Hypothalamus (tissue), 51 donors: ENCODE measurements at places on chromosomes 3 and 15.

DNA sequence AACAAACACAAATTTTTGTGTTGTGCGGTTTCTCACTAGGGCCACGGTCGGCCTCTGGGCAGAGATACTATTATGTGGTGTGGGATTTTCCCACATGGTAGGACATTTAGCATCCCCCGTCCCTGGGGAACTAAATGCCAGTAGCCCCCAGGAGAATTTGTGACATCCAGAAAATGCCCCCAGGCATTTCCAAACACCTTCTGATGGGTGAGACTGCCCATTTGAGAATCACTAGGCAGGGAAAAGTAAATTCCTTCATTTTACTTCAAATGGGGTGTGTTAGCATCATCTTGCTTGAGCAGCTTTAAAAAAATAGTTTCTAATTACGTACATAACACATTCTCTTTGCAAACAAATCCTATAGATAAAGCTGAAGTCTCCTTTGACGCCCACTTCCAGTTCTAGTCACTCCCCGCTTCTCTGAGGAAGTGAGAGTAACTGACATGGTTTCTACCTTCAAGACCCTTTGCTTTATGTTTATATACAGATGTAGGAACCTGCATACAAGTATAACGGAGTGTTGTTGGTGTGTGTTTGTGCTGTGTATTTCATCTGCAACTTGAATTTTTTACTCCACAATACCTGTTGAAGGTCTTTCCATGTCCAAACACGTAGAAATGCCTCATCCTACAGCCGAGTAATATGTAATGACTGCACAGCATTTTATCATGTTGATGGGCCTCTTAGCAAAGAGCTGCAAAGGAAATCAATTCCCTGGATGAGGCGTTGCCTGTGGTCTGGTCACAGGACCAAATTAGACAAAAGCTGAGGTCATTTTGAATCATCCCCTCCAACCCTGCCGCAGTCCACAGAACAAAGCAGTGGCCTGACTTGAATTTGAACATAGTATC lies 31.4 kb upstream of the ZBTB38 start:
- no peak for DNase-seq

GRCh38 chr15:99618941-99619411 lies 53.2 kb downstream of the MEF2A start:
- no peak for DNase-seq

DNA sequence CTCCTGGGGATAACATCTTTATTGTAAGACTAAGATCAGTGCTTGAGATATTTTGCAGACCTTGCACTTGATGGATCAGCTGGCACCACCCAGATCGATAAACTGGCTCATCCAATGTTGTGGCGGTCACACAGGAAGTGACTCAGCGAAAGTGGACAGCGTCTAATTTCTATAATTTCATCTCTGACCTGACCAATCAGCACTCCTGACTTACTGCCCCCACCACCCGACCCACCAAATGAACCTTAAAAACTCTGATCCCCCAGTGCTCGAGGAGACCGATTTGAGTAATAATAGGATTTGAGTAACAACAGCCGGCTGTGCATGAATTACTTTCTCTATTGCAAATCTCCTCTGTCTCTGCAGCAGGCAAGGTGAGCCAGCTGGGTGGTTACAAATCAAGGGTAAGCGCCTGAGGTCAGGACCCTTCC lies 62.7 kb upstream of the RNU6-1 start:
- no peak for DNase-seq

- no peak for DNase-seq
Measured at GRCh38 chr3:21398461-21398860, 352.5 kb downstream of the ZNF385D start.

DNA sequence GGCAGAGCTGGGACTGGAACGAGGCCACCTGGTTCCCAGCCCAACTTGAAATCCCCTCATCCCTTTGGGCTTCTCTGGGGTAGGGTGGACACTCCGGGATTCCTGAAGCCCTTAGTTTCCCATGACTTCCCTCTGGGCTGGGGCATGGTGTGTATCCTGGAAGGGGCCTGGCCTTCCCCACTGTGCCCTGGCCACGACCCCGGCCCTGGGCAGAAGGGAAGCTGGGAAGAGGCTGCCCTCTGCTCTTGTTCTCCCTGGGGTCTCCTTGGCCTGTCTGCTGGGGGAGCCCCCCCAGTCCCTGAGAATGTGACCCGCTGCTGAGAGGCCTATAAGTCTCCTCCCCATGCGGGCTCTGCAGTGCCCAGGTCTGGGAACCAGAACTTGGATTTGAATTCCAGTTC lies 104.9 kb downstream of the LINGO1 start:
- DNase-seq, result no peak

DNA sequence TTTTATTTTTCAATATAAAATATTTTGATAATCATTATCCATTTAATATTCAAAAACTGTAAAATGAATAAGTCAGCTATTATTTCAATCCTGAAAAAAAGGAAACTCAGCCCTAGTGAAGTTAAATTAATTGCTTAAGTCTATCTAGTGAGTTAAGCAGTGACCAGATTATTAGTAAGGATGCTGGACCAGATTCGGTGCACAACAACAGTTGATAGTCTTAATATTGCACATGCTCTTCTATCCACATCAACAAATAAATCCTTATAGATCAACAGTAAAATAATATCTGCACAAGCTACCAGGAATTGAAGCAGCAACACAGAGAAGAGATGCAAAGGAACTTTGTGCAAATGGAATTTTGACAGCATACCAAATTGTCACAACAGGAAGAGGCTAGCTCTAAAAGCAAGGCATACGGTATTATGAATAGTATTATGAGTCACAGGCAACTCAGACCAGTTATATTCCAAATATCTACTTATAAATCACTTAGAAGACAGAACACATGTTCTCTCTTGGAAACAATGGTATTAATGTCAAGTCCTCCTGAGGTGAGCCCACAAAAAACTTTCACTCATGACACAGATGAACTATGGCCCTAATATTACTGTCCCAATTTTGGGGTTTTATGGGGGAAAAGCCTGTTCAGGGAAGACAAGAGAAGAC lies 24.9 kb downstream of the VPS13C start:
- DNase-seq, result no peak

DNA sequence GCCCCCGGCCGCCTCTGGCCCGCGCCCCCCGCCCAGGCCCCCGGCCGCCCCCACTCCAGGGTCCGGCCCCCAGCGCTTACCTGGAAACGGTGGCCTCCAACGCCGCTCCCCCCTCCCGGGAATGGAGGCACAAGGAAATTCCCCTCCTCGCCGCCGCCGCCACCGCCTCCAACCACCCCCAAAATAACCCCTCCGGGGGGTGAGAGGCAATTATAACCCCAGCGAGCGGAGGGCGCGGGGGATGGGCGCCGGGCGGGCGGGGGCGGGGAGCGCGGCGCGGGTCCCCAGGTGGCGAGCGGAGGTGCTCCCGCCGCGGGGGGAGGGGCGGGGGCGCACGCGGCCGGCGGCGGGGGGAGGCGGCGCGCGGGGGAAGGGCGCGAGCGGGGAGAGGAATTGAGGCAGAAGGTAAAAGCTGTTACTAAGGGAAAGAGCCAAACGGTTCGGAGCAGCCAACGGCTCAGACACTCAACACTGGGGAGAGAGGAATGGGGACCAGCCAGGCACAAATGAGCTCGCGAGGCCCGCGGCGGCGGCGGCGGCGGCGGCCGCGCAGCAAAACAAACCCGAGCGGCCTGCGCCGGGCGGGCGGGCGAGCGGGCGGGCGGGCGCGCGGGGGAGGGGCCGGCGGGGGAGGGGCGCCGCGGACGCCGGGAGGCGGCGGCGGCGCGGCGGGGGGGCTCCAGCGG lies at the start of gene TBL1XR1:
Gene TBL1XR1, minus strand, starts transcription at position 442 of the 686 bp plus-strand sequence. CDS start 132,505 bp downstream, outside the sequence.
- DNase-seq, result peak; percentile 71

DNA sequence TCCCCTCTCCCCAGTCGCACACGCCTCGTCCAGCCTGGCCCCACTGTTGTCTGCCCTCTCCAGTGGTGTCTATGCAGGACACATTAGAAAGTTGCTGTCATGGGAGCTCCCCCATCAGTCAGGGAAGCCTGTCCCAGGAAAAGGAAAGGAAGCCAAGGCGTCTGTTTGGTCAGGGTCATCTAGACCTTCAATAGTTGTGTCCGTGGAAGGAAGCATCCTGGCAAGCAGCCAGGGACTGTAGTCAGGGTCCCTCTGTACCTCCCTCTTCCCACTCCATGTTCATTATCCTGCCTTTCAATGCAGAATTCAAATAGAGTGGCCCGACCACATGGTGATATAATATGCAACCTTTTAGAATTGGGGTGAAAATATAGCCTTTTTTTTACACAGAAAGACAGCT lies 60.7 kb upstream of the RAB6B start:
- no peak for DNase-seq

GRCh38 chr15:90816401-90817116 lies 51.8 kb upstream of the FURIN start:
- no peak for DNase-seq

- no peak for DNase-seq
Measured at GRCh38 chr15:47355759-47356158, 361.5 kb upstream of the SEMA6D start.

DNA sequence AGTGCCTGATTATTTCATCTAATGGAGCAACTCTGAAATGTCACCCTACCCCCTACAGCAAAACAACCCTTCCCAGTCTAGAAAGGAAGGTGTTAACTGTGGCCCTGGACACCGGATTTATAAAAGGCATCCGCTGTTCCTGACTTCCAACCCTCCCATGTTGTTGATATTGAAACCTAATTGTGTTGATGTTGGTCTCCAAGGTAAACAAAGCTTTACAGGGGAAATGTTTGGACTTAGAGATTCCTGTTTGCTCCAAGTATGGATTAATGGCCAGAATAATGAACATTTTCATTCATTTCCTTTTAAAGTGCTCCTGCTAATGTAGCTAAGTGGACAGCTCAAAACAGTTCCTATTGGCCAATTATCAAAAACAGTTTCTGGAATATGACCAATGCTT lies 19.4 kb upstream of the LMCD1 start:
- DNase-seq, result no peak

DNA sequence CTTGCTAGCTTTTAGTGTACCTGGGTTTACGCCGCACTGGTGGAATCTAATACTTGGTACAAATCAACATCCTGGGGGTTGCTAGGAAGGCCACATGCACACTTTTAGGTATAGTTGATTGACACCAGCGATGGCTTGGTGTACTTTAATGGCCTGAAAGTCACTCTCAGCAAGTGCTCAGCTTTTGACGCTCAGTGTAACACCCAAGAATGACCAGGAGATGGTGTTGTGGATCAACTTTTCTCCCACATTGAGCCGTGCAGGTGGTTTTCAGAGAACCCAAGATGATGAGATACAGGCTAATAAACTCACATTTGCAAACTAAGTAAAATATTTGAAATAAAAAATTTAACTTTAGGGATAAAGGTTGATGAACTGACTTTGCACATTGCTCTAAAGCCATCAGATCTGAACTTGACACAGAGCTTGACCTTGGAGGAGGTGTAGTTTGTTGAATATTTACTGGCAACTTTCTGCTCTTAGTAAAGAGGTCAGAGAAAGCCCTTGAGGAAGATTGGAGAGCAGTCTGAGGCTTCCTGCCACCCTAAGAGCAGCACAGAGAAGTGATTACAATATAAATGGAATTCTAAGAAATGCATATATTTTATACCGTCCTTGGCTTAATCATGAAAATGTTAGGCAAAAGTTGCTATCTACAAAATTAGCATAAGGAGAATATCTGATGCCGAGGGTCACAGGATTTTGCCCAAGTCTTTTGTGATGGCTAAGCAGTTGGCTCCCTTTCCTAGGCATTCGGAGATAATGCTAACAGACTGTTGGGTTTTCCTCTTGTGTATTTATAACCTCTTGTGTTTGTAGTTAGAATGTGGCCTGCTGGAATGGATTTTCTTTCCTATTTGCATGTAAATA lies 143.4 kb upstream of the RASGRP1 start:
- DNase-seq, result no peak

- DNase-seq, result no peak
Measured at GRCh38 chr15:60520013-60520824, 41.3 kb upstream of the ICE2 start.

DNA sequence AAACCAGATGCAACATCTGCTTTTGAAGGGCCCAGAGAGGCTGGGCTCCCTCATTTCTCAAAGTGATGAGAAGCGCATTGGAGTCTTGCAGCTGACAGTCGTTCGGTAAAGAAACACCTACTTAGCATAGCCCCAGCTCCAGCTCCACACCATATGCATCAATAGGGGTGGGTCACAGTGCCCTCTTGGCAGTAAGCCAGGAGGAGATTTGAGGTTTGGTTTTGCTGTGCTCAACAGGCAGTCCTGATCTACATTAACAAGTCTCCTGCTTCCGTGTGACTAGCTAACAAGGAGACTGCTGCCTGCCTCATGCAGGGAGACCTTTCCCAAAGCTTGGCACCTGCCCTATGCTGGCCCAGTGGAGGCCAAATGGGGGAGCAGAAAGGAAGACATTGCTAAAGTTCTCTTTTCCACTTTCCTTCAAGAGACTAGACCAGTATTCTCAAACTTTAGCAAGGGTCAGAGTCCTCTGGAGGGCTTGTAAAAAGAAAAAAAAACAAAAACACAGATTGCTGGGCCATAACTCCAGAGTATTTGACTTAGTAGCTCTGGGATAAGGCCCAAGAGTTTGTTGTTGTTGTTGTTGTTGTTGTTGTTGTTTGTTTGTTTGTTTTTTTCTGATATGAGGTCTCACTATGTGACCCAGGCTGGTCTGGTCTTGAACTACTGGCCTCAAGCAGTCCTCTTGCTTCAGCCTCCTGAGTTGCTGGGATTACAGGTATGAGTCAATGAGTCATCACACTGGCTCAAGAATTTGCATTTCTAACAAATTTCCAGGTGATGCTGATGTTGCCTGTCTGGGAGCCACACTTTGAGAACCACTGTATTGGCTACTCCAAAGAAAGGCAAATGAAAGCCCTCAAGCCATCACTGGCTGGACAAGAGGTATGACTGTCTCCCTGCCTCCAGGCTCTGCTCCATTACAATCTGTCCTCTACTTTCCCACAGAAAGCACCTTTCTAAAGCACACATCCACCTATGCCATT lies 294.9 kb downstream of the RORA start:
- no peak for DNase-seq

DNA sequence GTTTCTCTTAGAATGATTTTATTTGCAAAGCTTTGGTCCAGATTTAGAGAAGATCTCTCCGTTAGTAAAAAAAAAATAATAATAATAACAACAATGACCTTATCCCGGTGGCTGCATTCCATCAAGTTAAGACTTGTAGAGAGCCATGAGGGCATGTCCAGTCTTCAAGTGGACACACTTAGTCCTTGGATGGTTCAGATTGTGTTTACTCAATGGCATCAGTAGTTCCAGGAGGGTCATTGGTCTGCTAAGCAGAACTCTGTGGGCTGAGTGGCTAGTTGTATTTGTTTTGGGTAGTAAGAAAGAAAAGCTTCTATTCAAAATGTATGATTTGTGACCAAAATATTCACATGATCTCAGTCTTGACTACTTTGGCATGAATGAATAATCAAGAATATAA lies 116.3 kb upstream of the UBE2E2 start:
- DNase-seq, result no peak

- peak; percentile 57 for DNase-seq
Measured at GRCh38 chr3:124887177-124887931, at the start of gene ITGB5. Gene ITGB5 (minus strand): TSS chr3:124887365. CDS start chr3:124887000, 365 bp downstream.

GRCh38 chr3:53822331-53822741 lies 23.9 kb downstream of the CHDH start:
- no peak for DNase-seq
